ENCODE measurements at places on chromosomes 5 and 9. TPM values are rescaled to one million over a fixed set of nuclear protein-coding genes. Genes with fewer than 3 reads are reported as not detected.

DNA sequence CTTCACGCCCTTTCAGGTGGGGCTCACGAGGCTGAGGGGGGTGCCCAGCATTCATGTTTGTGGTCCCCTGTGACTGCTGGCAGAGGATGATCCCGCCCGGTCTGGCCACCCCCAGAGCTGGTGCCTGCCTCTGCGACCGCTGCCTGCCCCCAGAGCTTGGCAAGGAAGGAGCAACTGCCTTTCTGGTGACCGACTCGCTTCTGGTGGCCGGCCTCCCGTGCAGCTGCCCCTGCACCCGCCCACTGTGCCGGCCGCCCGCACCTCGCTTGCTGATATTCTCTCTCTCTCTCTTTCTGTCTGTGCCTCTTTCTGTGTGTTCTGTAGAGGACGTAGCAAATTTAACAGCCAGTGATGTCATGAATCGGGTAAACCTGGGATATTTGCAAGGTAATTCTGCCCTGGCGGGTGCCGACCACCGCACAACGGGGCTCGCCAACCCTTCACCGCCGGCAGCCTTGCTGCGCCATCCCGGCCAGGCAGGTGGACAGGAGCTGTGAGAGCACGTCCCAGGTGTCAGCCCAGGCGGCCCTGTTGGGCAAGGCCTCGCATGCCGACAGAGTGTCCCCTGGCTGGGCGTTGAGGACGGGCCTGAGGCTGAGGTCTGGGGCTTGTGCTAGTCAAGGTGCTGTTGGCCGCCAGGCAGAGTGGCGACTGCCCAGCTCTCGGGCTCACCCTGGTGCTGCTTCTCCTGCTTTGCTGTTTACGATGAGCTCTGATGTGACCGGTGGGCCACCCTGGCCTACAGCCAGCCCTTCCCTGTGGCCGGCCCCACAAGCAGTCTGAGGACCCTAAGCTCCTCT, 86.0 kb downstream of the KCNT1 start:
- DNase-seq = no peak

DNA sequence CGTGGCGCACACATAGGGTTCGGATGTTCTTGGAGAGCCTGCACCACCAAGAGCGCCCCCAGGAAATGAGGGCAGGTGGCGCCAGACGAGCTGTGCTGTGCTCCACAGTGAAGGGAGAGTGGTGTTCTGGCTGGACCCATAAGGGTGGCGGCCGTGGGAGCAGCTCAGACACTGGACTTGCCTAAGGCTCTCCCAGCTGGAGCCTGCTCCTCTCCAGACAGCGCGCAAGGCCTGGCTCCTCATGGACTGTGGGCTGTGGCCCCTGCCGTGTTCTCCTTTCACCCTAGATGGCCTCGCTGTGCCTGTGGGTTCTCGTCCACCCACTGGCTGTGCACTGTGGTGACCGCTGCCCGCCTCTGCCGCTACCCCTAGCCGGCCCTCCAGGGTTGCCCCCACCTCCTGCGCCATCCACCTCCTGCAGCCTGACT, 92.9 kb downstream of the EHMT1 start:
- DNase-seq = no peak

GRCh38 chr9:134375430-134376385, 49.5 kb downstream of the RXRA start:
- DNase-seq = peak; percentile 44

DNA sequence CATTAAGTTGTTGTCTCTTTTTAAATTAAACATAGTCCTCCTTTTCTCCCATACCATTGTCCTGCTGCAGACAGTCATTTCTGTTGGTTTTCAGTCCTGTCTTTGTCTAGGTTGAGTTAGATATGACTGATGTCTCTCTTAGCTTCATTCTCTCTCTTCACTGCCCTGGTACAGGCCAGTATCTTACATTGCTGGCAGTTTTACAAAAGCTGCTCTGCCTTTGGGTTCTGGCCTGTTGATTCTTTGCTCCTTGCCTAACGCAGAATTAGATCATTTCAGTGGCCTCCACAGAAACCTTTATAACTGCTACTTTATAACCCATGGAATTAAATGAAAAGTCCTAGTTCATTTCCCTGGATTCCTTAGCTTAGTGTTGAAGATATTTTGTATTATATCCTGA, 33.7 kb downstream of the GPR21 start:
- no peak for DNase-seq

GRCh38 chr5:141778683-141779082, 96.7 kb upstream of the ARAP3 start:
- DNase-seq = no peak

GRCh38 chr9:93167185-93167584, 16.8 kb upstream of the WNK2 start:
- no peak for DNase-seq

DNA sequence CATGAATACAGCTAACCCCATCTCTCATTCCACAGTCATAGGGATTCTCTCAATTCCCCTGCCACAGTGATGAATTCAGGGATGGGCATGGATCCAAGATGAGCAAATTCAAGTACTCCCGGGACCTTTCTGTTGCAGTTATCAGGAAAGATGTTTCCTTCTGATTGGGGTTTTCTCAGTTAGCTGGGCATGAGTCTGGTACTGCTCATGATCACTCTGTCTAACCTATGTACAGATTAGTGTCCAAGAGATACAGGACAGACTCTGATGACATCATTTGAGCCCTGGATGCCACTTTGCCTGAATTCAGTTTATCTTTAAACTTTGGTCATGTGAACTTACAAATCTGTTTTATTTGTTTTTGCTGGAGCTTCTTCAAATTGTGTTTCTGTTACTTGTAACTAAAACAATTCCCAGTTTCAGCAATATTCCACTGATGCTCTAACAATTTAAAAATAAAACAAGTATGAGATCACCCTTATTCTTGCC, 257.7 kb upstream of the KLF9 start:
- DNase-seq = no peak

Gene PFN3
- total RNA-seq = not detected

Gene THG1L
- 12.8 TPM for total RNA-seq

Gene FYB1
- total RNA-seq = 15.6 TPM
